ENCODE measurements at places on chromosomes 1 and 21.

- DNase-seq = no peak
These were observed 14.0 kb upstream of the NCF2 start for GRCh38 chr1:183604038-183604808.

- no peak for DNase-seq
These were observed 98.9 kb downstream of the DHRS3 start for GRCh38 chr1:12518931-12519692.

GRCh38 chr1:92756537-92756936 is 28.4 kb downstream of the EVI5 start:
- DNase-seq = no peak

- no peak for DNase-seq
These were observed 46.5 kb downstream of the LUZP1 start for GRCh38 chr1:23122023-23122748.

GRCh38 chr1:40385437-40386358 is 12.2 kb downstream of the SMAP2 start:
- no peak for DNase-seq
